Stimulated activated CD8-positive, alpha-beta memory T cell treated with anti-CD3 and anti-CD28 coated beads, Interleukin-12 subunit alpha, Interleukin-12 subunit beta, amount 100 ng/mL, for 1 hour (primary cell): ENCODE measurements at places on chromosomes 2 and 18.

DNA sequence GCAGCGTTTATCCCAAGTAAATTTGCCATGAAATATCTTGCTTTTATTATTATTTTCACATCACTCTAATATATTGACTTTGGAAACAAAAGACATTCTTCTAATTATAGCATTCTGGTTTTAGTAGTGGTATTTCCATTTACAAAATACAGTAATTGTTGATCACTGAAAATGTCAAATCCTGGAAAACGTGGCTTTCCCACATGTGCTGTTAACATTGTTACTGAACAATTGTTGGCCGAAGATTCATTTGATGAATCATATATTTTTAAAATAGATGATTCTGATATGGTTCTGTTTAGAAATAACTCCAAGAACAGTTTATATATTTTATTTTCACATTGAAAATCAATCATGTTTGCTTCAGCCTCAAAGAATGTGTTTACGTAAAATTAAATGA is 32.9 kb downstream of the SP140 start:
- DNase-seq, result no peak

DNA sequence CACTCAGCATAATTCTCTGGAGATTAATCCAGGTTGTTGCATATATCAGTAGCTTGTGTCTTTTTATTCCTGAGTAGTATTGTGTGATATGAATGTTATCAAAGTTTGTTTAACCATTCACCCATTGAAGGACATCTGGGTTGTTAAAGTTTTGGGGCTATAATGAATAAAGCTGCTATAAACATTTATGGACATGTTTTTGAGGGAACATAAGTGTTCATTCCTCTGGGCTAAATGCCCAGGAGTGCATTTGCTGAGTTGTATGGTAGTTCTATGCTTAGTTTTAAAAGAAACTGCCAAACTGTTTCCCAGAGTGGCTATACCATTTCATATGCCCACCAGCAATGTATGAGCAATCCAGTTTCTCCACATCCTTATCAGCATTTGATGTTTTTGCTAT is 21.8 kb upstream of the KCNJ13 start:
- no peak for DNase-seq

- no peak for DNase-seq
Observed at GRCh38 chr2:218508299-218508698, 59.9 kb downstream of the USP37 start.

DNA sequence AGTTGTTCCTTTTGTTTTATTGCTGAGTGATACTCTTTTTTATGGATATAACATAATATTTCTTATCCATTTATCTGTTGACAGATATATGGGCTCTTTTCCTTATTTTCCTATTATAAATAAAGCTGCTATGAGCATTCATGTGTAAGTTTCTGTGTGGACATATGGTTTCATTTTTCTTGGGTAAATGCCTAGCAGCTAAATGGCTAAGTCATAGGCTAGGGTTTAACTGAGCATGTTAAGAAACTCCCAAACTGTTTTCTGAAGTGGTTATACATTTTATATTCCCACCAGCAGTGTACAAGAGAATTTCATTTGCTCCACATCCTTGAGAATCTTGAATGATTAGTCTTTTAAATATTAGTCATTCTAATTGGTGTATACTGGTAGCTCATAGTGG is 786.6 kb upstream of the CDH2 start:
- no peak for DNase-seq

DNA sequence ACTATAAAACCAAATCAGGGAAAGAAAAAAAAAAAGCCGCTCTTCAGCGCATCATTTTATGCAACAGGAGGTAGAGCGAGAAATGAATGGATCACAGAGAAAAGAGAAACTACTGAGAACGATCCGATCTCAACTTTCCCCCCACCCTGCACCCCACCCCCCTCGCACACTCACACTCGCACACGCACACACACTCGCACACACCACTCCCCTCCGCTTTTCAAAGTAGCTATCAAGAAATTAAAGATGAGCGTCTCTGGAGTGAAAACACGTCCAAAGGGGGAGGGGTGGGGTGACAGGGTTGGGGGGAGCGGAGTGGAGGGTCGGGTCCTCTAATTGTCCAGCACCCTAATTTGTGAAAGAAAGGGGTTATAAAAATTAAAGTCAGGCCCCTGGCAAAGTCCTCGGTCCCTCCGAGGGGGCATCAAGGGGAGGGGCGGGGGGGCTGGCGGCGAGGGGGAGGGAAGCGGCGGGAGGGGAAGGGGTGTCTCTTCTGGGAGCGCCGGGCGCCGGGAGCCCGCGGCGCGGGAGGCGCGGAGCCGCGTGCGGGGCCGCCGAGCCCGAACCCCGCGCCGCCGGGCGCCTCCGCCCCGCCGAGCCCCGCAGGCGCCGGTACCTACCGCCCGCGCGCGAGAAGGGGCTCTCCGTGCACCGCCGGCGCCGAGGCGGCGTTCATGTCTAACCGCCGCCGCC is 428 bp downstream of the TCF4 start:
- DNase-seq, result no peak

GRCh38 chr18:9806905-9807304 is 78.9 kb upstream of the TXNDC2 start:
- DNase-seq, result no peak

GRCh38 chr2:193668557-193669323 is 1474.0 kb upstream of the TMEFF2 start:
- no peak for DNase-seq
